ENCODE measurements at places on chromosomes 11 and 22. TPM values are rescaled to one million over a fixed set of nuclear protein-coding genes. Genes with fewer than 3 reads are reported as not detected.

The CEP126 gene
- 0.21 TPM for total RNA-seq

DNA sequence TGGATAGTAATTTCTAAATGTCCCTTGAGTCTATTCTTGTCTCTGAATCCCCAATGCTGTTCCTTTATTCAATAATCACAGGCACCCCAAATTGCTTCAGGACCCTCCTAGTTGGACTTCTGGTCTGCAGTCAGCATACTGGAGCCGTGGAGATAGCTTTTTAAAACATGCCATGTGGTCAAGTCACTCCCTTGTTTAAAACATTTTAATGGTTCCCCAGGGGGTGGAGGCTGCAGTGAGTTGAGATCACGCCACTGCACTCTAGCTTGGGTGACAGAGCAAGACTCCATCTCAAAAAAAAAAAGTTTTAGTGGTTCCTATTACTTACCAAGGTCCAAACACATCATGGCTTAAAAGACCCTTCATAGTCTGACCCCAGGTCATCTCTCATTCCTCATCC, 220.3 kb downstream of the ADAMTS15 start:
- no peak for DNase-seq

DNA sequence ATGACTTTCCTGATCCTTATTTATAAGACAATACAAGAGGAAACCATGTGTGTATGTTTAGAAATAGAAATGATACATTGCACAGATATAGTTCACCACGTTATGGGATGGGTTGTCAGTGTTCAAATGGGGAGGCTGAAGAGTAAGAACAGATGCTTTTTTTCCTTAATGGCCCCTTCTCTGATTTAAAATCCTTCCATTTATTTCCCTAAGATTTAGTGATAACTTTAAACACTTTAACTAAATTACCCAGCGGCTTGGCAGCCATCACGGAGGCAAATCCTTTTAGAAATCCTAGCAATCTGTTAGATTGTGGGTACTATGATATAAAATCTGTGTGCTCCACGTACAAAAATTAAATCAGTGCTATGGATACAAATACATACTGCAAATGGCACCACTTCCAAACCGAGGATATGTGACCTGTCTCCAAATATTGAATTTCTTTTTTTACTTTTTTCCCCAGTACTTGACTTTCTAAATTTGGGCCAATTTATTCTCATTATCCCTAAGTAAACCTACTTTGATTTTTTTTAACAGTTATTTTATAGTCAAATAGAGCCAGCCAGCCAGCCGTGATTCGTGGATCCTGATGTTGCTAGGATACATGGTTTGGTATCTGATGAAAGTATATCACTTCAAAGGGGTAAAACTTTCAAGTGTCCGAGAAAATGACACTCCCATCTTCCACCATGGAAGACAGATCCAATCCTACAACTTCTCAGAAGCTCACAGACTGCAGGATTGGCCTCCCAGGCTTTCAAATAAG, 46.1 kb downstream of the BDNF start:
- no peak for DNase-seq

DNA sequence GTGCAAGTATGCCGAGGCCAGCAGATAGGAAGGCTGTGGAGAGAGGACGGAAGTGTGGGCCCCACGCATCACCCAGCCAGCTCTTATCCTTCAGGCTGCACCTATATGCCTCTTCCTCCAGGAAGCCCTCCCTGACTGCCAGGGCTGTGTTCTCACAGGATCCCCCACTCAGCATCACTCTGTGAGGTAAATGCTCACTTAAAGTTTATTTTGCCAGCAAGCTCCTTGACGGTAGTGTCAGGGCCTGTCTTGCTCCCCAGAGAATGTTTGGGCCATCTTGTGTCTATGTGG, 4.4 kb downstream of the TBX10 start:
- DNase-seq: no peak

GRCh38 chr11:132037467-132037862, 667.0 kb downstream of the NTM start:
- no peak for DNase-seq

- DNase-seq: no peak
Measured at GRCh38 chr22:41983513-41984405, 14.5 kb downstream of the SEPTIN3 start.
